ENCODE measurements at places on chromosomes 12 and 14. TPM values are rescaled to one million over a fixed set of nuclear protein-coding genes. Genes with fewer than 3 reads are reported as not detected.

GRCh38 chr14:102225386-102225785 lies 79.6 kb downstream of the MOK start:
- no peaks in the 10 kb centered on the region for H3K27me3 ChIP-seq
- DNase-seq = no peak
- H3K4me3 ChIP-seq = no peak overlapping the region
- no peaks in the 10 kb centered on the region for H3K4me1 ChIP-seq
- no peak overlapping the region for H3K27ac ChIP-seq
- no peaks in the 10 kb centered on the region for H3K36me3 ChIP-seq

DNA sequence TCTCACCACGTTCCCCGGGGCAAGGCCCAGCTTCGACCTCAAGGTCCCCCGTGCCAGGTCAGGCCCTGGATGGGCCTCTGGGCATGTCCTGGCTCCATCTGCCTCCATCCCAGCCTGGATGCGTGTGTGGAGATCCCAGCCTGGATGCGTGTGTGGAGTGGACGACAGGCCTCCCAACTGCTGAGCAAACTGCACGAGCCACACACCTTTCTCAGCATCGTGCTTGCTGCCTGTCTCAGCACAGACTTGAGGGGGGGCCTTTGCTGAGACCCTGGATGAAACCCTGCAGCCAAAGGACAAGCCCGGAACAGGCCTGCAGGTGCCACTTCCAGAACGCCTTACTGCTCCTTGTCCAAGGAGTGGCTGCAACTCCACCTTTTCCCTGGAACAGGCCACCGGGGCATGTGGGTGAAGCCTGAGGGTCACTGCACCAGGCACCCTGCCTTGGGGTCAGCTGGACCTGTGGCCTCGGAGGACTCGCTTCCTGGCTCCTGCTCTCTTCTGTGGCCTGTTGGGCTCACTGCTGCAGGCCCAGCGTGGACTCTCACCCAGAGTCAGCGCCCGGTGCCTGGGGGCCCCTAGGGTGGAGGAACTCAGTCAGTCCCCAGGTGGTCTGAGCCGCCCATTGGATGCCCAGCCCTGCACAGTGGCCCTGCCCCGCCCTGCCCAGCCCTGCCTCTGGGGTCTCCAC lies 176.0 kb downstream of the KIF26A start:
- H3K4me1 ChIP-seq = no peaks in the 10 kb centered on the region
- no peak overlapping the region for H3K27ac ChIP-seq
- no peaks in the 10 kb centered on the region for H3K27me3 ChIP-seq

DNA sequence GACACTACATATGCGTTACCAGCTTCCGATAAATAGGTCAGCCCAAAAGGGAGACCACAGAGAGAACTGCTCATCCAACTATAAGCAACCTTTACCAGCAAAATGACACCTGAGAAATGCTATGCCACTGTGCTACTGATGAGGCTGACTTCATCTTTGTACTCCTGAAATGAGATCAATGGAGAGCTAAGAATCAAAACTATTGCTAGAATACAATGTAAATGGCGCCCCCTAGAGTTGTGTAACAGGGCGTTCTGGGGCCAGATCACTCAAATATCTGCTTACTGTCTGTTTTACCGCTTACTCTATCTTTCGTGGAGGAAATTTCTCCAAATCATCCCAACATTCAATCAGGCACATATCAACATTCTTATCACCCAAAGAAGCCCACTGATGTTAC lies 4.6 kb downstream of the ZNF384 start:
- H3K4me1 ChIP-seq = peaks cover 29% of the 10 kb centered on the region
- no peaks in the 10 kb centered on the region for H3K27me3 ChIP-seq
- peak; percentile 63 for DNase-seq
- H3K36me3 ChIP-seq = peaks cover 29% of the 10 kb centered on the region
- no peak overlapping the region for H3K4me3 ChIP-seq

- H3K27me3 ChIP-seq = peaks cover under 1% of the 10 kb centered on the region
- no peak overlapping the region for H3K27ac ChIP-seq
- no peak overlapping the region for H3K4me3 ChIP-seq
- no peaks in the 10 kb centered on the region for H3K36me3 ChIP-seq
Observed at GRCh38 chr12:98360401-98360800, 155.0 kb upstream of the TMPO start.

- peaks cover 7% of the 10 kb centered on the region for H3K27me3 ChIP-seq
- H3K36me3 ChIP-seq = no peaks in the 10 kb centered on the region
- no peak for DNase-seq
Observed at GRCh38 chr12:75207338-75208083, 2.1 kb downstream of the KCNC2 start.

- H3K36me3 ChIP-seq = no peaks in the 10 kb centered on the region
- no peak for DNase-seq
- no peaks in the 10 kb centered on the region for H3K4me1 ChIP-seq
Observed at GRCh38 chr14:68231898-68232297, 412.3 kb downstream of the RAD51B start.

GRCh38 chr12:104928036-104928745 lies 29.9 kb downstream of the SLC41A2 start:
- H3K36me3 ChIP-seq = no peaks in the 10 kb centered on the region
- H3K27ac ChIP-seq = no peak overlapping the region
- no peak overlapping the region for H3K4me3 ChIP-seq
- H3K4me1 ChIP-seq = no peaks in the 10 kb centered on the region

DNA sequence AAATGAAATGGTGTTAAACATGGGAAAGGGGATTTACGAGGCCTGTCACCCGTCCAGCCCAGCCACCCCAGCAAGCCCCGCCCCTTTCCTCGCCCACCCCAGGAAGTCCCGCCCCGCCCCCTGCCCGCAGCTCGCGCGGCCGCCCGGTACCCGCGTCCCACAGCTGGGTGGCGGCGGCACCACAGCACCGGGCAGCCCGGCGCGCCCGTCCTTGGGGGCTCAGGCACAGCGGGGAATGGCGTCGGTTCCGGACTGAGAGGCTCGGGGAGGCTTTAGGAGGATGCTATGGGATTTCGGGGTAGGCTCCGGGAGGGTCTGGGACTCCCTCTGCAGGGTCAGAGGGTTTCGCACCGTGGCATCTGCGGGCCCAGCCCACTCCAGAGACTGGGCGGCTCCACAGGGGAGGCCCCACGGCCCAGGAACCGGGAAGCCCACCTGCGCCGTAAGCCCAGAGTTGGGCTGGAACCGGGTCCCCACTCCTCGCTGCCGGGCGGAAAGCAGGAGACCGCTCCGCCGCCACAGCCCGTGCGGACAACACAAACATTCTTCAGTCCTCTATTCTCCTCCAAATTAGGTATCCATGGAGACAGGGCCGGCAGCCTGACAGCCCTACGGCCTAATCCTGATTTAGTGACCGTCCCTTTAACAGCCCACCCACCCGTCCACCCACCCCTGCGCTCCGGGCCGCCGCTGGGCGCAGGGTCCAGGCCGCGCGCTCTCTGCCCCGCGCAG lies 1.4 kb downstream of the FIGNL2 start:
- no peak overlapping the region for H3K4me3 ChIP-seq
- H3K36me3 ChIP-seq = no peaks in the 10 kb centered on the region
- peaks cover 13% of the 10 kb centered on the region for H3K4me1 ChIP-seq
- peaks cover 9% of the 10 kb centered on the region for H3K27me3 ChIP-seq
- no peak overlapping the region for H3K27ac ChIP-seq

DNA sequence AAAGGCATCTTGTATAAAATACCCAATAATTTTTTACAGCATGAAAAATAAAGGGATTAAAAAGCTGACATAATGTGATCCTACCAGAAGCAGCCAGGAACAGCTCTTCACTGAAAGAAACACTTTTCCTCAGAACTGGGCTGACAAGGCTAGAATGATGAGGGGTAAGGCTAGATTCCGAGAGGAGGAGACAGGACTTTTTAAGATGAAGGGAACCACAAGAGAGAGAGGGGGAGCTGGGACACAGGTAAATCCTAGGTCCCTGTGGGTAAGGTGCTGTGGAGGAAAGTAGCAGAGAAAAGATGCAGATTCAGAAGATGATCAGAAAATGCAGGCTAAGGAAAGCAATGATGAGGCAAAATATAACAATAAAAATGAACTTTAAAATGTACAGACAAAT lies 29.5 kb downstream of the C2CD5 start:
- H3K27me3 ChIP-seq = no peaks in the 10 kb centered on the region
- peaks cover 39% of the 10 kb centered on the region for H3K36me3 ChIP-seq
- H3K4me3 ChIP-seq = no peak overlapping the region
- H3K27ac ChIP-seq = no peak overlapping the region
- H3K4me1 ChIP-seq = no peaks in the 10 kb centered on the region
- DNase-seq = no peak

DNA sequence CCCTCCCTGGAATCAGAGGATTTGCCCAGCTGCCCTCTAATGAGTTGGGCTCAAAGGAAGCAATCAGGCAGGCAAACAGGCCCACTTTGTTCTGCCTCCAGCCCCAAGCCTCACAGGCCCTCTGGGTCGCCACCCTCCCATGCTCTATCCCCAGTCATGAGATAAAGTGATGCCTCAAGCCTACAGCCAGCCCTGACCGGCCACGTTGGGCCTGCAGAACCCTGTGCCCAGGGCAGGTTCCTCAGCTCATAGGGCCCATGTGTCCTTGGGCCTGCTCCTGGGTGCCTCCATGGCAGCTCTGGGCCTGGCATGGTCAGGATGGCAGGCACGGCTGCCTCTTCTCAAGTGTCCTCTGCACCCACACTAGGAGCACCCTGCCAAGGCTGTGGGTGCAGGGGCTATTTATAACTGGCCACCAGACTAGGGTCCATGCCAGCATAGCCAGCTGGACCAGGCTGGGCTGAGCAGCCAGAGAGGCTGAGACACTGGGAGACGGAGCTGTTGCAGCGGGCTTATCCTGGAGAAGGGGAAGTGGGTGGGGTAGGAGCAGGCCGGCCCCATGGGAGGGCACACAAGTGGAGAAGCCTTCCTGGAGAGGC lies 20.2 kb downstream of the HDAC7 start:
- peaks cover 55% of the 10 kb centered on the region for H3K36me3 ChIP-seq
- H3K4me1 ChIP-seq = peaks cover 42% of the 10 kb centered on the region
- H3K4me3 ChIP-seq = no peak overlapping the region
- H3K27me3 ChIP-seq = no peaks in the 10 kb centered on the region

Gene RDH12
- not detected for total RNA-seq
